Memory B cell (primary cell): ENCODE measurements at places on chromosomes 7 and 10.

DNA sequence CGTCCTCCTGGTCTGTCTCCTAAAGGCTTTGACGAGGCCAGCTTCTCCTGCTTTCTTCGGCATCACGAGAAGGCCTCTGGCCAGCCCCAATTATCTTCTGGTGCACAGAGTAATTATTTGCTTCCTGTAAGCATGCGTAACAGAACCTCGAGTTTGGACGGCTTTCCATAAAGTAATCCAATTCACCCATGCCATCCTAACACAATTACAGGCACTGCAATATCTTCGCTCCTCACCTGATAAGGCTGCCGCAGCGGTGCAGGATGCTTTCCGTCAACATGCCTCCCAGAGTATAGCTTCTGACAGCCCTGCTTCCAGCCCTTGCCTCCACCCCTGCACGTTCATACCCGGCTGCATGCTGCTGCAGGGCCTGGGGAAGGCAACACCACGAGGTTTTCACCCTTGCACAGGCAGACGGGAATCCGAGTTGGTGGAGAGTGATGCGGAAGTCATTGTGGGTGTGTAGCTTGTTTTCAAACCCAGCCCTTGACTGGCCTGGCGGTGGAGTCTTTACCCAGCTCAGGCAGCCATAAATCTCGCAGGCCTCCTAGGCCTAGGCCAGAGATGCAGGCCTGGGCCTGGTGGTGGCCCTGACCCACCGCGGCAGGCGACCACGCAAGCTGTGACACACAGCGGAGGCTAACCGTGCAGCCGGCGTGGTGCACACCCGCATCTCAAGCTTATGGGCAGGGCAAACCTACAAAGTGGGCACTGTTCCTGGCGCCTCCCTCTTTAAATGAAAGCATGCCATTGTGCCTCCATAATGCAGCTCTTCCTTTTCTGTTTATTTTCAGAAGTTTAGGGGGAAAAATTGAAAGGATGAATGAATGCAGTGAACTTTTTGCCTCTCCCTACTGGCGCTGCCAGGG, 12.7 kb downstream of the EBF3 start:
- DNase-seq, result no peak

DNA sequence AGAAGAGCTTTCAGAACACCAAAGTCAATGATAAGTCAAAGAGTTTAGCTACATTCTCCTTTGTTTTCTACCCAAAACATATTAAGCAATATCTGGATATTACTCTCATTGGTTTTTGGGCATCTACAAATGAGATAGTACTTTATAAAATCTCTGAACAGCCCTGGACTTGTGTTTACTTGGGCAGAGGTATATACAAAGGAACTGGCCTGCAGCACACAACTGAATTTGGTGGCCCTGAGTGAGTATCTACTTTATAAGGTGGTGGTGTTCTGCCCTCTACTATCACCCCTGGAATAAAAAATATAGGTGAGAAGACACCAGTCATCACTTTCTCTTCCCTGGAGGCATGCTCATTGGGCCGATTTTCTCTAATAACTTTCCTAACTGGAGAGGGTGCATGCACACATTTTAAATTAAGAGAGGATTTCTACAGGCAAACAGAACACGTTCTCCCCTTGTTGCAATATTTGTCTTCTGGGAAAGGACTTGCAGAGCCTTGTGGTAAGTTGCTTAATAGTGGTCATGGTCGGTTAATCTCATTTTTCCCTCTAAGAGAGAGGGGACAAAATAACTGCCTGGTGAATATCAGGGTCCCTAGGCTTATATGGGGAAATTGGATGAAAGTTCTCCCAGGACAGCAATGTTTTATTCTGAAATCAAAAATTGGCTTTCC, 41.1 kb downstream of the OTUD1 start:
- no peak for DNase-seq

- DNase-seq, result no peak
Observed at GRCh38 chr7:50709151-50709550, 73.5 kb downstream of the GRB10 start.

DNA sequence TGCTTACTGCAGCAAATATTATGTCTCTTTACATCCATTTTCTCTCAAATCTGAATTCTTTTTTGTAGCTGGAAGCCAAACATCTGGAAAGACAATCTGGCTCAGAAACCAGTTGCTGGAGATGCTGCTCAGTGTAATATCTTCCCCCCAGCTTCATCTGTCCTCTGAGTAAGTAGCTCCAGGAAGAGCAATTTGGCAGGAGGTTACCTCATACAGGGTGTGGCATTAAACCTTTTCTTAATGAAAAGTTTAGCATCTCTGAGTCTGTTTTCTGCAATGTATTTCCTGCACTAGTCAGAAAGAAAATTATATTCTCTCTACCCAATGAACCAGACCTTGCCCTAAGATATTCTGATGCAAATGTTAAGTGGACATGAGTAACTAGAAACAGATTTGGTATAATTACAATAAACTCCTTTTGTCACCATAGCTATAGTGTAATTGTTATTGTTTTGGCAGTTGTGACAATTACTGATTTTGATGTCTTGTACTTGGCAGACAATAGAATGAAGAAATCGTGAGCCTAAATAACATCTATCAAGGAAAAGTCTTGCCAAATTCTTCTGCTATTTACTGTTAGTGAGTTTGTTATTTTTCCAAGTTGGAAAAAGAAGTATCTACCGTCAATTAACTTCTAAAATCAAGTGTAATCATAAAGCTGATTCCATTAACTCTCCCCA, 123.3 kb downstream of the WDFY4 start:
- DNase-seq, result no peak

DNA sequence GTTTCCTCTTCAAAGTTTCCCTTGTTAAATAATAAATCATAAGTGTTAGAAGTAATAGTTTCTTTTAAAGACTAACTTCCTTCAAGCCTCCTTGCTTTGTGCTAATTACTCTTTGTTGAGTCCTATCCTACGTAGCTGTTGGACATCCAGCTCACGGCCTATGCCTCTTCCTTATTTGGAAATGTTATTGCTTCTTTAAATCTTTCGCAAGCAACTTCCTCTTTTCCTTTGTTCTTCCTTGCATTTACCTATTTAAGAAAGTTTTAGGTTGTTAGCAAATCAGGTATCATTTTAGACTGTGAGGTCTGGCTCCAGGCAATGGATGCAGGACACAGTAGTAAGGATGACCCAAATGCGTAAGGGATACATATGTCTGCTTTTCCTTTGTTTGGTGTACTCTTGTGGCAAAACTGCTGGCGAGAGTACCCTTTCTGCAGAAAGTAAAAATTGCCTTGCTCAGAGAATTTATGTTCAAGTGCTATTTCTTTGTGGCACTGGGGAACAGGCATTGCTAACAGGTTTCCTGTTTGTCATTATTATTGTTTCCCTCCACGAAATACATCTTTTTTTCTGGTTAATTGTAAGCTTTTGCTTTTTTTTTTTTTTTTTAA, 110.5 kb downstream of the DYNC2I1 start:
- DNase-seq, result no peak

GRCh38 chr7:140593672-140593982, 47.0 kb downstream of the DENND2A start:
- no peak for DNase-seq

- DNase-seq, result peak; percentile 18
Observed at GRCh38 chr7:28329661-28330363, 82.5 kb upstream of the CREB5 start.

DNA sequence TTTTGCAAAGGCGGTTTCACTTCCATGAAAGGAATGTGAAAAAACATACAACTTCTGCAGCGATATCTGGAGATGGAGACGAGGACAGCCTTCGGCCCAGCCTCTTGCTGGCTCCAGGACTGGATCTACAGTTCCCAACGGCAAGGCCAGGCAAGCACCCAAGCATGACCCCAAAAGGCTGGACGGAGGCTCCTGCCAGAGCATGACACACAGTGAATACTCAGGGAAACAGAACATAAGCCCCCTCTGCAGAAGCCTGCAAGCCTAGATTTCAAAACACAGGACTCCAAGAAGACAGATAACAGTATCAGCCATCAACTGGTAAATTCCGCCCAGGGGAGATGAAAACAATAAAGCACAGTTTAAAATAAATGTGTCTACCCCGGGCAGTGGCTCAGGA, 3.3 kb upstream of the LRRC27 start:
- no peak for DNase-seq

GRCh38 chr7:40643664-40644063, 508.9 kb downstream of the SUGCT start:
- DNase-seq, result no peak

- no peak for DNase-seq
Observed at GRCh38 chr10:124627866-124628675, 116.1 kb downstream of the FAM53B start.

DNA sequence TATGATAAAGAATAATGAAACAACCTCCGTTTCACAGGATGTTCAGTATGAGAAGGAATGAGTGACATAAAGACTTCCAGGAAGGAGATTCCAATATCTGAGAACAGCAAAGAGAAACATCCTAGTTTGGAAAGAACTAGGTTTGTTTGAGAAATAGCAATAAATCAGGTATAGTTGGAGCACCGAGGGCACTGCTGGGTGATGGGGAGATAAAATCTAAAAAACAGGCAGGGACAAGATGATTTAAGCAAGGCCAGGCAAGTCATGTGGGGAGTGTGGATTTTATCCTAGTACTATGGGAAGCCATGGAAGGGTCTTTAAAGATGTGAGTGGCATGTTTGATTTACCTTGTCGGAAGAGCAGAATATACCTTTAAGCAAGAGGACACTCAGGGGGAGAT, 169.7 kb downstream of the SPAG6 start:
- no peak for DNase-seq

DNA sequence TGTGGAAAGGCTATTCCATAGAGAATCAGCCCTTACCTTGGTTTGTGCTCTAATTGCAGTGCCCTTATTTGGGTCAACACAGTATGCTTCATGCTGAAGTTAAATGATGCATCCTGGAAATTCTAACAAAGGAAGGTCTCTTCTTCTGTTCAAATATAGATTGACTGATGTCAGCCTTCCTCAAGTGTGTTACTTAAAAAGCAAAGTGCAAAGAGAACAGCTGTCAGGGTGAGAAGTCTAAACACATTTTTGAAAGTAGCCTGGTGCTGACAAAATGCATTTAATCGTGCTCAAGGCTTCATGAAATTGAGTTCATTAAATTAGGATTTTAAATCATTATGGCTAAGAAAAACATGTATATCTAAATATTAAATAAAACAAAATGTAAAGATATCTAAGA, 19.5 kb downstream of the AGR2 start:
- no peak for DNase-seq

GRCh38 chr7:134427896-134428295, 31.0 kb downstream of the AKR1B1 start:
- DNase-seq, result no peak

DNA sequence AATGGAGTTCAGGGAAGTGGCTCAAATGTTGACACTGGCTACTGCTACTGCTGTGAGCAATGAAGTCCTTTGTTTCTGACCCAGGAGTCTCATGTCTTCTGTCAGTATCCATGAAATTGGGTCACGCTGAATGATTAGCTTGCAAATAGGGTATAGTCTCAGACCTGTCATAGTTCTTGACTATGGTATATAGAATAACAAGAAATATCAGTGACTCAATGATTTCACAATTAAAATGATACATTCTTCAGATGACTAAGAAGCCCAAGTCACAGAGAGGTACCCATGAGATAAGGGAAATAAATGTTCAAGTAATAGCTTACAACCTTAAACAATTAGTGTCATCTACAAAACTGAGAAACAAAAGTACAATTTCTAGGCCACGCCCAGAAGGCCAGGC, 89.3 kb downstream of the LYZL2 start:
- DNase-seq, result no peak

DNA sequence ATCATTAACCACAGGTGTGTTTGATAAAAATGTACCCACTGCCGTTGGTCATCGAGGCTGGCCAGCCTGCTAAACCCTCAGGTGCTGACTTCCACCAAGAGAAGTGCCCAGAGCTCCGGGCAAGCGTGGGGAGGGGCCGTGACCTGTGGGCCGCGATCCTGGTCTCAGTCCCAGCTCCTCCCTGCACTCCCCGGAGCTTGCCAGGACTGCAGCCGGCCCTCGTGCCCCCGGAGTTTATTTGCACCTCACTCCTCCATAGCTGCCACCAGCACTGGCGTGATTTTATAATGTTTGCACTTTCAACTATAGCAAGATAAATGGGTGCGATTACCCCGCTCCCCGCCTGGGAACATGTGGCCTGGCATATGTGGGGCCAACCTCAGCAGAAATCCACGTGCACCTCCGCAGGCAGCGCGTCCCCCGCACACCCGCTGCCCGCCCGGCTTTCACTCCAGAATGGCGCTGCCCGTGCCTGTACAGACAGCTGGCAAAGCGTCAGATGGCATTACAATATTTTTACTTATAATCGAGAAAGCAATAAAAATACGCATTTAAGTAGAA, 30.8 kb downstream of the UNCX start:
- no peak for DNase-seq

DNA sequence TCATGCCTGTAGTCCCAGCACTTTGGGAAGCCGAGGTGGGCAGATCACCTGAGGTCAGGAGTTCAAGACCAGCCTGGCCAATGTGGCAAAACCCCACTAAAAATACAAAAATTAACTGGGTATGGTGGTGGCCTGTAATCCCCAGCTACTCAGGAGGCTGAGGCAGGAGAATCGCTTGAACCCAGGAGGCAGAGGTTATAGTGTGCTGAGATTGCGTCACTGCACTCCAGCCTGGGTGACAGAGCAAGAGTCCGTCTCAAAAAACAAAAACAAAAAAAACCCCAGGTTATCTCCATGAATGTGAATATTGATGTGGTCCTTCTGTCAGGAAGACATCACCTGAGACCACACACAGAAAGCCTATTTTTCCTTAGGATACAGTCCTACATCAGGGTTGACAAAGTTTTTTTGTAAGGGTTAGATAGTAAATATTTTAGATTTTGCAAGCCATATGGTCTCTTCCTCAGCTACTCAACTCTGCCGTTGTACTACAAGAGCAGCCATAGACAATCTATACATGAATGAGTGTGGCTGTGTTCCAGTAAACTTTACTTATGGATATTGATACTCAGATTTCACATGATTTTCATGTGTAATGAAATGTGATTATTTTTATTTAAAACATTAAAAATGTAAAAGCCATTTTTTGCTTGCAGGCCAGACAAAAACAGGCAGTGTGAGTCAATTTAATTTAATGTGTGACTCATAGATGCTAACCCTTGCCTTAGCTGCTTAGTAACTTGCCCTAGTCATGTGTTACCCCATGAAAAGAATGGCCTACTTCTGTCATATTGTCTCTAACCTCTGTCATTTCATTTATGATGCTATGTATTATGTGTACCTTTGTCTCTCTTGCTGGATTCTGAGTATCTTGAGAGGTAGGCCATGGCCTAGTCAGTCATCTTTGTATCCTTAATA, 78.1 kb downstream of the TPST1 start:
- DNase-seq, result no peak

DNA sequence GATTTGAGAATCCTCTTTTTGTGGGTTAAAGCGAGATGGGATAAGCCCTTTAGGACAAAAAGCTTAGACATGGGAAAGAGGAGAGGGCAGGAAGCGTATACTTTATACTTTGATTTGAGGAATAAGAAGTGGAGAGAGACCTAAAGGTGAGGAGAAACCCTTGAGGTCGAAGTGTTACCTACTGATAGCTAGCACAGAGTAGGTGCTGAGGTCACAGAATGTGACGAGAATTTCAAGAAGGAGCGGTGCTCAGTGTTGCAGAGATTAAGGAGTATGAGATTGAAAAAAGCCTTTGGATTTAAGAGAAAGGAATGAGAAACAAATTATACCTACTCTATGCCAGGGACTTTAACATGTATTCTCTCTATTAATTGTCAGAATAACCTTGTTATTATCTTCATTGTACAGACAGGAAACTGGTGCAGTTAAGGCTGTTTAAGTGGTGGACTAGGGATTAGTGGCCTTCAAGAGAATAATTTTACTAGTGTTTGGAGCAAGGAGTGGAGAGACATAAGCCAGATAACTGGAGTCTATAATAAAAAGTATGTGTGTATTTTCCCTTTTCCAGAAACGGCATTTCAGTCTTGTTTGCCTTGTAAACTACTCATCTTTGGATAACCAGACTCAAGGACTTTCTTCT, 8.8 kb downstream of the CAPZA2 start:
- DNase-seq, result no peak
